ENCODE measurements at places on chromosomes 4 and X.

GRCh38 chr4:153013202-153013977, 77.3 kb downstream of the FHDC1 start:
- no peak for DNase-seq

DNA sequence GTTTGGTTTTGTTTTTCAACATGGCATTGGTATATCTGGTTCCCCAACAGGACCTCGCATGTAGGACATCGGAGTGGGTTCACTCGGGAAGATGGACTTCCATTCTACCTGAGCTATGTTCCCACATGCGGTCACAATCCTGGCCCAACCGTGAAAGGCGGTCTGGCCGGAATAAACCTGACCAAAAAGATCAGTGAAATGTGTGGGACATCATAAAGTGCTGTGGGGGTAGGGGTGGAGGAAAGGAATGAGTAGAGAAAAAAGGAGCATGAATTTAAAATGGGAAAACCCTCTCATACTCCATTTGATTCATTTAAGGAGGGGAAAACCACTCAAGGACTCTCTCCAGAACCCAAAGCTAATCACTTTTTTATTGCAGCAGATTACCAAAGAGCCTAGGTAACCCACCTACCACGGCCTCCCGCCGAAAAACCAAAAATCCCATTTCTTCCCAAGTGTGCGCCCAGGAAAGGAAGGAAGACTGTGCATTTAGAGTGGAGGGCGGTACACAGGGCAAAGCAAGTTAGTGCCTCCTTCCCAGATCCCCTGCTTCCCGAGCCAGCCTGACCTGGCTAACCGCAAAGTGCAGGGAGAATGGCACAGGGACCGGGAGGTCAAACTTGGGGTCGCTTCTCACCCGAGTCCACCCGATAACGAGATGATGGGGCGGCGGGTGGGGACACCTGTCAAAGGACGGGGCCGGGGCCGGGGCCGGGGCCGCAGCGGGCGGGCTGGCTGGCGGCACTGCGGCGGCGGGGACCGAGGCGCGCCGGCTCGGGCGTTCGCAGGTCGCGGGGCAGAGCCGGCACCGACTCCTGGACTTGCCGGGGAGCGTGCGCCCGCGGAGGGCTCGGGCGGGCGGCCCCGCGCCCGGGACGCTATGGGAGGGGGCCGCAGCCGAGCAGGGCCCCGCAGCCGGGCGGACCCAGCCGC, 669 bp downstream of the TMEM150C start:
- no peak for DNase-seq

- no peak for DNase-seq
Measured at GRCh38 chr4:39235696-39236095, 53.4 kb downstream of the WDR19 start.

- DNase-seq = no peak
Measured at GRCh38 chr4:10006231-10006600, 15.1 kb downstream of the SLC2A9 start.
